Mucosa of gallbladder (tissue), 1 donor: ENCODE measurements at places on chromosomes 11 and 22.

DNA sequence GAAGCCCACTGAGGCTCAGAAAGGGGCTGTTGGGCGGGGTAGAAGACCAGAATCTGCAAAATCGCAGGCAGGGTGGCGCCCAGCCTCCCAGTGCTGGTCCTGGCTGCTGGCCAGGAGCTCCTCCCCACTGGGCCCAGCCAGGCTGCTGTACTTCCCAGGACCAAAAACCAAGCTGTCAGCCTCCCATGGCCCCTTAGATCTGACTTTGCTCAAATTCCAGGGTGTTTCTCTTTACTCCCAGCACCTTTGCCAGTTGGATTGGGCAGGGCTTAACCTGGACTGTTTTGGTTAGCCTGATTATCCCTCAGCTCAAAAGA, 44.2 kb upstream of the WEE1 start:
- DNase-seq, result no peak

DNA sequence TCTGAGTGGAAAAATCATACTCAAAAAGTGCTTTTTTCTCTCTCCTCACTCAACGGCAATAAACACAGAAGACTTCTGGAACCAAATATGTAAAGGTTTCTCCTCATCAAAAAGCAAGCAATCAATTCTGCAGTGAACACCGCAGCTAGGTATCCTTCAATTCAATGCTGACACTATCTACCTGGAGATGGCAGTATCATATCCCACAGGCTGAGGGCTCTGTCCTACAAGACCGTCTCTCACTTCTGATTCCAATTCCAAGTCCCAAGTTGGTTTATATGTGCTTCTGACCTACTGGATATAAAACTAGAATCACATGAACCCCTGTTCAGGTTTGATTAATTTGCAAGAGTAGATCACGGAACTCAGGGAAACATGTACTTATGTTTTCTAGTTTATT, 59.7 kb upstream of the LUZP2 start:
- DNase-seq, result no peak

DNA sequence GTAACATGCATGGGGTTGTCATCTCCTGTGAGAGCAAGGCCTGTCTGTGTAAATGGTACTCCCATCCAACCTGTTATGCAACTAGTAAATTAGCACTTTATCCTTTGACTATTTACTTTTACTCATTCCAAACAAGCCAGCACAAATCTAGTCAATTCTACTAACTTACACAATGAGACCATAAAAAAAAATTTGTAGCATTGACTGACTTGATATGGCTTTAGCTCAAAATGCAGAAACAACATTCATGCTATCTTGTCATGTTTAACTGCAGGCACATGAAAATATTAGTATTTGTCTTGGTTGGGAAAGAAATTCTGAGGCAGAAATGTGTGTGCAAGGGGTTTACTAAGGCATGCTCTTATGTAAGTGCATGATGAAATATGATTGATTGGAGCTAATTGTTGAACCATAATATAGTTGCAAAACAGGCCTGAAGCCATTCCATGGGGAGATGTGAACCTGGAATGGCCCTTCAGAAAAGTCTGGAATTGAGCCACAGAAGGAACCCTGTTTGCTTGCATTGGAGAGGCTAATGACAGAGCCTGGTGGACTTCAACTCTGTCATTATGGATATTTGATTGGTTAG, 2.5 kb downstream of the SLC22A25 start:
- DNase-seq, result peak; percentile 47

DNA sequence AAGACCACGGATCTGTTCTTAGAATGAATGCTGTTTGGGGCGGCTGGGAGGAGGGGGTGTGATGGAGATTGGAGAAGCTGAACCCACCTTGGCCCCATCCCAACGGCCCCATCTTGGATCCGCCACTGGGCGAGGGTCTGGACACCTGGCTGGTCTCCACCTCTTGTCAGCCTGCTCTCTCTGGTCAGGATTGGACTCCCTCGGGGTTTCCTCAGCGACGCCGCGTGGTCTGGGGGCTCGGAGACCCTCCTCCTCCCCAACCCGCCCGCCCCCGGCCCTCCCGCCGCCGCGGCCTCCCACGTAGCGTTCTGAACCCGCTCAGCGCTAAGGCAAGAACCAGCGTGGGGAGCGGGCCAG, 4.3 kb upstream of the FLI1 start:
- no peak for DNase-seq

DNA sequence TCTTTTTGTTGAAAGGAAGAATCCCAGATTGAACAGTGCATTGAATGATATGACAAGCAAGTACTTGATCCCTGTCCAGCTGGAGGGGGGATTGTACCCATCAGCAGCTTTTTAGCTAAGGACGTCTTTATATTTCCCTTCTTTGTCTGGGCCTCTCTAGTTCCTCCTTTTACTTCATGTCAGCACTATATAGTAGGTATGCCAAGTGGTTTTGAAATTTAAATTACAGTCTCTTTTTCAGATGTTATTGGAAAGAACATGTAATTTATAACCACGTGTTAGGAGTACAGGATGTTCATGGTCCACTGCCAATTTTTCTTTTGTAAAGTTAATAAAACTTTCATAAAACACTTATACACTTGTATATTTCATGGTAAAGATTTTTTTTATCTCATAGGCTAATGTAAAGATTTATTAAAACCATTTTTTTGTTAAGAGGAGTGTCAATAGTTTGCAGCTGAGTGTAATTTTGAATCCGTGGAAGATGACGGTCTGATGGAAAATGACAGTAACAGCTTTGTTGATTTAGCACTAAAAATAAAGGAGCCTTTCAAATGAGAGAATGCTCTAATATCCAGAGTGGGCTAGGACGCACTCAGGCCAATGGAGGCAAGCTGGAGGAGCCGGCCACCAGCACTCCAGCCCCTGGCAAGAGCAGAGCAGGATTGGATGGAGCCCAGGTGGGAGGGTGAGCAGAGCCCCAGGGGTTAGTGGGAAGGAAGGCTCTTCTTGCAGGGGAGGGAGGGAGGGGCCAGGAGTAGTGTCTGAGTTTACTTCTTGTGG, 488.3 kb downstream of the INSC start:
- DNase-seq, result no peak

DNA sequence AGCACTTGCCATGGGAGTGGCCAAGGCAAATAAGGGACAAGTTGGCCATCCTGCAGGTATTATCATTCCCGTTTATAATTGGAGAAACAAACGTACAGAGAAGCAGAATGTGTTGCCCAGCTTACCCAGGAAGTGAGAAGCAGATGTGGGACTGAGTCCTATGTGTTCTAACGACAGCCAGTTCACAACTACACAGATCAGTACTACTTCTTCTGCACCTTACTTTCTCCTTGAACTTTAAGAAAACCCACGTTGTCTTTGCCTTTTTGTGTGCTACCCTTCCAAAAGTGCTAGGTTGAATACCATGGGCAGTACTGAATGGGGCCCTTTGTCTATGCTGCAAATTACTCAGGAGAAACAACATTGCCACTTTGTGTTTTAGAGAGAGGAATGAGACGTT, 62.8 kb upstream of the BLID start:
- DNase-seq, result no peak

DNA sequence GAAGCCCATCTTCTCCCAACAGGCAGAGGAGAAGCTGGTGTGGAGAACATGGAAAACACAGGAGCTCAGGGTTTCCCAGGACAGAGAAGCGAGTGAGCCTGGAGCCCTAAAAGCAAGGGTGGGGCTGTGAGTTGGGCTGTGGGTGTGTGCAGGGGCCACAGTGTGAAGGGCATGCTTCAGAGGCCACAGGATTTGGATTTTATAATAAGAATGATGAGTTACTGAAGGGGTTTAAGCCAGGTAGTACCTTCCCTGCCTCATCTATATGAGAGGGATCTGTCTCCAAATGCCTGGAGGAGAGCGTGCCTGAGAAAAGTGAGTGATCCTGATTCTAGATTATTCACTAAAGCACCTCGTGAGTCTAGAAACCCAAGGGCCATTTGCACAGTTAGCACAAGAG, 106.8 kb downstream of the VPREB1 start:
- DNase-seq, result no peak

DNA sequence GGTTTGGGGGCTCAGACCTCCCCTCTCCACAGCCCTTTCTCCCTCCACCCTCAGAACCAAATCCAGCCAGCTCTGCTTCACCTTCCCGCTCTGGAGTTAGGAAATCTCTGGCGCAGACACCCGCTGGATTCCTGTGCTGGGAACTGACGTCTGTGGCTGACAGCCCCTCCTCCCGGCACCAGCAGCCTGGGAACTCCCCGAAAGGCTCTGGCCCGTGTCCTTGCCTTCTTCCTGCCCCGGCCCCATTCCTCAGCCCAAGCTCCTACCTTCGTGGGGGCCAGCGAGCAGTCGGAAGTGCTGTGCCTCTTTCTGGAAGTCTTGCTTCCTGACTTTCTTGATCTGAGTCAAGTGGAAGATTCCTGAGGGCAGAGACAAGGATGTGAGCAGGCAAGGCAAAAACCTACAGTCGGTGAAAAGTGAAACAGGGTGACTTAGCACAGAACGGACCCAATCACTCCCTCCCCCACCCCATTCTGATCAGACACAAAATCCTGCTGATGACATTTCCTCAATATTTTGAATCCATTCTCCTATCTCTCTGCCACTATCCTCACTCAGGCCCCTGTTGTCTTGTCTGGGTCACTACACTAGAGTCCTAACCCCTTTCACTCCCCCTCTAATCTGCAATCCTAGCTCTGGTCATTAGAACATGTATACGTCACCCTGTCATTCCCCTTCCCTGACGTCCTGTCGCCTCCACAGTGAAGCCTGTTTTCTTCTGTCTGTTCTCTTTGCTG, 34.1 kb downstream of the CHRDL2 start:
- DNase-seq, result peak; percentile 80

GRCh38 chr22:23651676-23652075, 19.6 kb upstream of the DRICH1 start:
- DNase-seq, result no peak

DNA sequence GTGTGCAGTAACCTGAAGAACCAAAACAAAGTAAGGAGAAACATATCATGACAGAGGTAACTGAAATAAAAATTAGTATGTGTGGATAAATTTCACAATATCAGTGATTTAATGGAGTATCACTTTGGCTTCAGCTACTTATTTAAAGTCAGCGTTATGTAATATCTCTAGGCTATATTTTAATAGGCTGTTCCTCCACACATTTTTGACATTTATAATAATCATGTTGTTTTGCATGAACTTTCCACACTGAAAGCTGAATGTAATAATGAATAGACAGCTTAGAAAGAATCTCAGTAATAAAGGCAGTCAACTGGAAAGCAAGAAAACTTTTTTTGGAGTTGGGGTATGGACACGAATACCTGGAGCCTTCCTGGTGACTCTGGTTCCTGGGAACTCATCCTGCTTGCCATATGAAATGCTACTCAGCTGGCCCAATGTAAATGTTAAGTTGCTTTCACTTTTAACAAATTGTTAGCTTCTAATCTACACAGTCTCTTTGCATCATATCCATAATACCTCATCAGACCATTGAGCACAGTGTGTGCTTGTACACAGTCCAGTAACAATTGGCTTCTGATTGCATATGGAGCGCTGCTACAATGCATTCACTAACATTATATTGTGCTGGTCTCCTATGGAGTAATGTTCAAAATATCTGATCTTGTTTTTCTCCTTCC, 257.7 kb downstream of the SOX6 start:
- DNase-seq, result no peak
